ENCODE measurements at places on chromosomes 5 and 9.

- DNase-seq, result no peak
Measured at GRCh38 chr9:116332090-116332489, 178.5 kb downstream of the PAPPA start.

DNA sequence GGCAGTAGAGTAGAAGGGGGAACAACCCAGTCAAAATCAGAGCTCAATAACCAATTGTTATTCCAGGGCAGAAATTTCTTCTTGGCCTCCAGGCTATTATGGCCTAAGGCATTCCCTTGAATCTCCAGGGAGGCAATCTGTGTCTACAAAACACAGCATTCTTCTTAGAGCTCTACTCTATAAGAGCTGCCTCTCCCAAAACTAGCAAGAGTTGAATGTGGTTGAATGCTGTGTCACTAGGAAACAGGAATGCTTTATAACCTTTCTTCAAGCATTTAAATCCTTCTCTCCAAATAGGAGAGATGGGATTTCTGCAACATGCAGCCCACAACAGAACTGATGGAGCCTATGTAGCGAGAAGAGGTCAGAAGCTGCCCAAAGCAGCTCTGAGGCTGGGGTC lies 97.1 kb upstream of the APC start:
- DNase-seq, result no peak

DNA sequence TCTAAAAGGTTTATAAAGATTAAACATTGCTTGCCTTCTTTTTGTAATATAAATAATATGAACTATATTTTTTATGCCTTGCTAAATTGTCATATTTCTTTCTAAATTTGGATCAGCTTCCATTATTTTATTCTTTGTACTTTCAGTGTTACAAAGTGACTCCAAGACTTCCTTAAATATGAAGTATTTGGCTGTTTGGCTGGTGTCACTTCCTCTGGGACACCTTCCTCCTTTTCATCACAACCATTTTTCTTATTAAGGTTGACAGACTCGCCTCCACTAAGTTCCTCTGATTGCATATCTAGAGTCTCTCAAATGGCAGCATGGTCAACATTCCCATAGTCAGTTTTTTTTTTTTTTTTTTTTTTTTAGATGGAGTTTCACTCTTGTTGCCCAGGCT lies 73.8 kb upstream of the SLC1A1 start:
- DNase-seq, result no peak

DNA sequence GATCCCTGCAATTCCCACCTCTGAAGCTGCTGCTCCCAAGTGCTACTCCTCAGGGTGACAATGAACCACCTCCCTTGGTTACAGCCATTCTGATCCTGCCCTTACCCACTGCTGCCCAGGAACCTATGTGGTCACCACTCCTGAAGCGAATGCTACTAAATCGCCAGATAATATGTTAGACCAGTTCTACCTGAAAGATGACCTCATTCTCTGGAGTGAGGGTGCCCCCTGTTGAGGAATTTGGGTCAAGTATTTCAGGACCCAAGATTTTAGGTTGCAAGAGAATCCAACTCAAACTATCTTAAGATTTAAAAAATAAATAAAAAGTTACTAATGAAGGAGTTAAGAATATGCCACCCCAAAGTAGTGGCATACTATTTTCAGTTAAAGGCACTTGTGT lies 5.8 kb upstream of the SNAPC3 start:
- DNase-seq, result peak; percentile 33

DNA sequence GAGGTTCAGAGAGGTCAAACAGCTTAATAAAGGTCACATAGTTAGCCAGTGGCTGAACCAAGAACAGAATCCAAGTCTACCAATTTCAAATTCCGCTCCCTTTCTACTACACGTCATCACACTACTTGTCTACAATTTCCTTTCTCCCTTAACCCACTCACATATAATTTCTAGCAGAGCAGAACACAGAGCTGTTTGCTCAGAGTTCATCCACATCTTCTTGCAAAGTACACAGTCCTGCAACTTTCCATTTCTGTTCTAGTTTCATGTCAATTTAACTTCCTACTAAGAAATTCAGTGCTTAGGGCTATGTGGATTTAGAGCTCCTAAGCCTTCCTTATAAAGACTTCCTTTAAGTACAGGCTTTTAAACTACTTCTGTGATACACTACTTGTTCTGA lies 61.3 kb downstream of the MEGF9 start:
- DNase-seq, result no peak

GRCh38 chr9:116297346-116297745 lies 143.8 kb downstream of the PAPPA start:
- no peak for DNase-seq

DNA sequence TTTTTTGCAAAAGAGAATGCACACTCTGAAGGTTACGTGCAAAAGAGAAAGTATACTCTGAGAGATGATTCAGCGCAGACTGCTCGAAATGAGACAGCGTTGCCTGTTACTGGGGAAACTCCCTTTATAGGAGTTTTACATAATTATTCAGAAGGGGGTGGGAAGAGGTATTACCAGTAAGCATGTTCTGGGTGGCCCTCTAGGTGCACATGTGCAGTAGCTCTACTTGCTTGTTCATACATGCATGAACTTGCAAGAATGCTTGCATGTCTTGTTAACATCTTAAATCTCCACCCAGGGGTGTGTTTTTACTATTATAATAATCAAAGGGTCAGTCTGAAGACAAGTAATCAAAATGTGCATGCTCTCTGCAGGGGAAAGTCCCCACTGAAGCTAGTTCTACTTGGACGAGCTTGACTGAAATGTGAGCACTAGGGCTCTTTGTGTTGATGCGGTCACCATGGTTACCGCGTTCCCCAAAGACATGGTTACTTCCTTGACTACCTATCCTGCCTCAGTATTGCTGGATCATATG lies 75.5 kb downstream of the SGCD start:
- DNase-seq, result no peak

DNA sequence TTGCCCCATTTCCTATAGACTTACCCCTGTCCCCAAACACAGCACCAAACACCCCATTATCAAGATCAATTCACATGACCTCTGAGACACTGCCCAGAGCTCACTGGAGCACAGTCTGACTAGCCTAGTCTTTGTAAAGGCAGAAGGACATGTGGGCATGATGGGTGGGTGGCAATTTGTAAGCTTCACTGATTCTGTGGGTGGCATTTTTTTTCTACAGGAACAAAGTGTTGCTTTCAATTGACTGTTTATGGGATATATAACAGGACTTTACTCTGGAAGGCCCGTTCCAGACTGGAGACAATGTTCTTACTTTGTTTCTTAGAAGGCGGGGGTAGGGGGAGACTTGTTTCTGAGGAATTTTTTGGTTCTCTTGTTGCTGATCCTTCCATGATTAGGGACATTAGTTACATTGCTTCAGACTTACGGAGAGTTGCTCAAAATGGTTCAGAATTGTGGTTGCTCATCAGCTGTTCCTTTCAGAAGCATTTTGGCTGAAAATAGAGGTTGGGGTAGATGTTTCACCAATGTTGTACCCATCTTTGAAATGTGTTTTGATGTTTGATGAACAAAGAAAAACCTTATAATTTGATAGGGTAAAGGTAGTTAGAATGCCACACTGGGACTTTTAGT lies 20.2 kb downstream of the NNT start:
- DNase-seq, result no peak

- DNase-seq, result no peak
Measured at GRCh38 chr5:87400305-87400899, 12.3 kb downstream of the CCNH start.

DNA sequence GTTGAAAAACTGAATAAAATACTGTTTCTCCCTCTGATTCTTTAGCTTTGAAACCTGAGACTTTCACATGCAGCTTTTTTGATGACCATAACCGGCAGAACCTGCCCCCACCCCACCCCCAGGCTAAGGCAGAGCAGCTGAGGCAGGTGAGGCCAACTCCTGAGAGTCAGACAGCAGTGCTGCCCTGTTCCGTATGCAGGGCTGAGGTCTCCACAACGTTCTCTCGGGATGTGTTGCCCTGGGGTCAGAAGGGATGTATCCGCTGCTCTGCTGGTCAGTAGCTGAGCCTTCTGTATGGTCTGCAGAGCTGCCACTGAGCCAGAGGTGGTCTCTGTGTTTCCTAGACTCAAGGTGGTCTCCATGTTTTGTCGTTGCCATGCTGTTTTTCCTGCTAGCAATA lies 190.5 kb downstream of the AOPEP start:
- no peak for DNase-seq

DNA sequence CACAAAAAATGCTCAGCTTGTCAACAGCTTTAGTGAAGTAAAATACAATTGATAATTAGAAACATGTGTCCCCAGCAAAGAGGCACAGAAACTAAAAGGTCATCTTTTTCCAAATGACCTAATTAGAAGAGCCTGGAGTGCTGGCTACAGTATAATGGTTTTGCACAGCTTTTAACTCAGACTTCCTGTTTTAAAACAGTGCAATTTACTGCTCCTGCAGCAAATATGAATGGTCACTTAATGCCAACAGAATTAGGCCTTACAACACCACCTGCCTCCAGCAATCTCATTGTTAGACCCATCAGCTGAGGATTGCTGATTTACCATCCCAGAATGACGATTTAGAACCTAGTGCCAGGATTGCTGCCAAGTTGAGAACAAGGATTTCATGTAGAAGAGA lies 239.3 kb downstream of the CETN3 start:
- DNase-seq, result no peak
